ENCODE measurements at places on chromosomes 12 and 14. TPM values are rescaled to one million over a fixed set of nuclear protein-coding genes. Genes with fewer than 3 reads are reported as not detected.

DNA sequence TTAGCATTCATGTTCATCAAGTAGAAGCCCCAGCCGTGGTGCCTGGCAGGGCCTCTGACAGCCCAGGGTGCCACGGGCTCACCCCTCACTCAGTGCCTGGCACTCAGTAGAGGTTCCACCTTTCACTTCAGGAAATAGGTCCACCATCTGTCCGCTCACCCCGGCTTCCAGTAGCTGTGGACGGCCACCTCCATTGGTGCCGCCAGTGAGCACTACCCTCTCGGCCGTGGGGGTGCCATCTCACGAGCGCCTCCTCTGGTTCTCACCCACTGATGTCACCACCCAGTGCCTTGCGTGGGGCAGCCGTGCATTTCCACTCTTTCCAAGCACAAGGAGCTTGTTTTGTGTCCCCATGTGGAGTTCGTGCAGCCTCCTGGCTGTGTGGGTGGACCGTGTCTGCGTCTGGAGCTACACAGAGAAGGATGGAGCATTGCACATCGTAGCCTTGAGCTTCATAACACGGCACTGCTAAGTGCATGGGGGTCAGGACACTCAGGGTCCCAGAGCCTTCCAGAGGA is 41.0 kb upstream of the MMP17 start:
- DNase-seq, result no peak

Gene ALKBH1
- total RNA-seq, result 19.9 TPM

Gene RNASE4
- 0.38 TPM for total RNA-seq

DNA sequence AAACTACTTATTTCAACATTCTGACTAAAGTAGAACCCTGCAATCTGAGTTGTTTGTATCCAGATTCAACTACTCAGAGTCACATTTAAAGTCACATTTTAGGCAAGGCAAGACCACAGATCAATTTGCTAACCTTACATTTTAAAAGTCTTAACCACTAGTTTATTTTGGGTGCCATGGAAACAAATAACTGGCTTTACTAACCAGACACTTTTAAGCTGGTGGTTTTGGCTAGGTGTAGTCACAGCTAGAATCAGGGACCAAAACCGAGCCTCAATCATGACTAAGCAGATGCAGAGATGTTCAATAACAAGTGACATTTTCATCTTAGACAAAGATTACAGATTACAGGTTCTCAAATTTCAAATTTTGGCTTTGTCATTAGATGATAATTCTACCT is 115.3 kb downstream of the PDE6H start:
- no peak for DNase-seq

DNA sequence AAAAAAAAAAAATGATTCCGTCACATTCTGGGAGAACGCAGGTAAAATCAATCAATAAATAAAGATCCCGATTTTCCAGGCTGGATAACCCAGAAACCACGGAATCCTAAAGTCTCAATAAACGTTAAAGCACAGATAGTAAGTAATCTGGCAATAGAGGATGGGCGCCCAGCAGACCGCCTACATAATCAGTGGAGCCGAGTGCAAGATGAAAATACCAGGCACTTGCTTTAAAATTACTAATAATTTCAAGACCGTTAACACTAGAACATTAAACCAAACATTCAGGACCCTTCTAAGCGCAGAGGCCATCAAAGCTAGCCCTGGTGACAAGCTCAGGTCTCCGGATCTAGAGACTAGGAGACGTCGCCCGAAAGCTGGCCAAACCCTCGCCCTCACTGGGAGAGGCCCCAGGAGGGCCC is 1.2 kb upstream of the DCAF11 start:
- DNase-seq, result no peak

Gene ADAMTS20
- total RNA-seq, result 4.5 TPM

GRCh38 chr12:128823216-128823915 is 392 bp downstream of the SLC15A4 start:
- DNase-seq, result peak; percentile 70

- no peak for DNase-seq
Measured at GRCh38 chr12:11016937-11017336, 5.5 kb downstream of the TAS2R19 start.

DNA sequence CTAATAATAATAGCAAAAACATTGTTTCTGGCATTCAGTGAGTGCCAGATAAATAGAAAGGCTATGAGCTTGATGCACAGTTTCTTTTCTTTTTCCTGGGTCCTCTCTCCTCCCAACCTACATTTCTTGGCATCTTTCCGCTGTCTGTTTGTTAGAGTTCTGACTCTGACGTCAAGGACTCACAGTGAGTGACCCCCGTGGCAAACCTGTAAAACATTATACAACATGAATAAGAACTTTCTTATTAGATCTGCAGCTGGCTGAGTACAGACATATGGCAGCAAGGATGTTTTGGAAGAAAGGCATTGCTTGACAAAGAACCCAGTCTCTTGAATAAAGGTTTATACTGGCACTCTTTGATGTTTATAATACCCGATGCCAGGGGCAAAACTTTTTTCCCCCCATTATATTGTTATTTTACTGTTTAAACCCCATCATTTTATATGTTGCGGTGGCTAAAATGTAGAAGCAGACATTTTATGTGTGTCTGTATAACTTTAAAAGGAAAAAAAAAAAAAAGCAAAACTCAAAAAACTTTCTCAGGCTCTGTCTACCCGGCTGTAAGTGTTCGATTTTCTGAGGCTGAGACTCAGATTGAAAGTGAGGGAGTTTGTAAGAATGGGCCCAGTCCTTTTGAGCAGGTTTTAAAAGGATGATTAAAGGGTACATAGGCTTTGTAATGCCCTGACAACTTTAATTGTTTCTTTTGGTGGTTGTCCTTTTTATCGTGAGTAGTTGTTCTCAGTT is 159.3 kb downstream of the PDE3A start:
- no peak for DNase-seq

- no peak for DNase-seq
Measured at GRCh38 chr14:53368066-53368465, 214.9 kb upstream of the DDHD1 start.

GRCh38 chr12:98977186-98977585 is 332.1 kb downstream of the APAF1 start:
- DNase-seq, result no peak

Gene GYS2
- not detected for total RNA-seq

GRCh38 chr12:75677522-75677921 is 166.1 kb upstream of the KRR1 start:
- no peak for DNase-seq

GRCh38 chr14:88628462-88628861 is 65.6 kb downstream of the ZC3H14 start:
- no peak for DNase-seq

- DNase-seq, result no peak
Measured at GRCh38 chr12:2796187-2796666, 1.5 kb downstream of the FKBP4 start.

- no peak for DNase-seq
Measured at GRCh38 chr12:32252199-32253073, 145.8 kb downstream of the BICD1 start.

DNA sequence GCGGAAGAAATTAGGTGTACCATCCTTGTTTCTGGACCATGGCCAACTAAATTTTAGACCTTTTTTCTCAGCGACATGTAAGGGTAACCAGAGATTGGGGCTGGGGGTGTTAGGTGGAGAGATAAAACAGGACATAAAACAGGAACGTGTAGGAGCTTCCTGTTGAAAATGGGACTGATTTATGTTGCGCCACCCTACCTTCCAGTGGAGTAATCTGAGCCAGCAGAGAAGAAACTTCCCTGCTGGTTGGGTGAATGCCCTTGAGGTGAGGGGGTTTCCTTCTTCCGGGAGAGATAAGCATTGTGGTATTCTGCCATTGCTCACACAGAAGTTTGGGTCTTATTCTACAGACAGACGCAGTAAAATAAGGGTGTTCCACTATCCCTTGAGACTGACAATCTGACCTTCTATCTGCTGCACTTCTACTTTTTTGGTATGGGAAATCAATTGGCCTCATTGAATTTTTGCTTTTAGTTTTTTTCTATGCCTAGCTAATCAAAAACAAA is 417.6 kb downstream of the PCNX1 start:
- no peak for DNase-seq

- no peak for DNase-seq
Measured at GRCh38 chr14:68882235-68882634, 89.4 kb upstream of the ZFP36L1 start.

GRCh38 chr12:31387466-31387865 is 61.5 kb upstream of the SINHCAF start:
- DNase-seq, result peak; percentile 53

Gene POTEG
- total RNA-seq, result not detected

DNA sequence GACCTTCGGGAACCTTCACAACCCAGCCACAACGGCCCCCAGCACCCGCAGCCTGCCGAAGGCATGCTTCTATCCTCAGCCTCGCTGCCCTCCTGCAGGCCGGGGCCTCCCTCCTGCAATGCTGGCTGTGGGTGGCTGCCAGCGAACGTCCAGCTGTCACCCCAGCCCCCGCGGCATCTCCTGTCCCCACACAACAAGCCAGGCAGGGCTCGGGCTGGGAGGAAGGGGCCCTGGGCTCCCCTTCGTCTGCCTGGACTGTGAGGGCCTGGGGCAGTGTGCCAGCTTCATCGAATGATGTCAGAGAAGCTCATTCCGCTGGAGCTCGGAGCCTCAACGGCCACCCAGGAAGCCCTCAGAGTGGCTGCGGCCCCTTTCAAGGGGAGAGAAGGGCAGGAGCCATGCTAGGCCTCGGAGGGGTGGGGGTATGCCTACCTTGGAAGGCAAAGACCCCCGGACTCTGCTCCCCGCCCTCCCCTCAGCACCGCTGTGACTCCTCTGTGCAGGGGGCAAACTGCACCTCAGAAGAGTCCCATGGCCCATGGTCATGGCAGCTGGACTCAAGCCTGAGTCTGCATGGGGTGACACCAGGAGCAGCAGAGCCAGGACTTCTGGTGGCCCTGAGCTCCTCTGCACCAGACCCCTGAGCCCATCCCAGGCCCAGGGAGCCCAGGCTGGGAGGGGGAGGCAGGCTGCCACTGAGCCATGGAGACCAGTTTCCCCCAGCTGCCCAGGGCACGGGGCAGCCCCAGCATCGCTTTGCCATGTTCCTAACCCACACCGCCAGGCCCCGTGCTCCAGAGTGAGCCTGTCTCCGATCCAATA is 24.7 kb upstream of the C14orf180 start:
- no peak for DNase-seq

GRCh38 chr12:119115296-119115905 is 63.3 kb upstream of the HSPB8 start:
- DNase-seq, result peak; percentile 86

Gene MYO1H
- not detected for total RNA-seq

DNA sequence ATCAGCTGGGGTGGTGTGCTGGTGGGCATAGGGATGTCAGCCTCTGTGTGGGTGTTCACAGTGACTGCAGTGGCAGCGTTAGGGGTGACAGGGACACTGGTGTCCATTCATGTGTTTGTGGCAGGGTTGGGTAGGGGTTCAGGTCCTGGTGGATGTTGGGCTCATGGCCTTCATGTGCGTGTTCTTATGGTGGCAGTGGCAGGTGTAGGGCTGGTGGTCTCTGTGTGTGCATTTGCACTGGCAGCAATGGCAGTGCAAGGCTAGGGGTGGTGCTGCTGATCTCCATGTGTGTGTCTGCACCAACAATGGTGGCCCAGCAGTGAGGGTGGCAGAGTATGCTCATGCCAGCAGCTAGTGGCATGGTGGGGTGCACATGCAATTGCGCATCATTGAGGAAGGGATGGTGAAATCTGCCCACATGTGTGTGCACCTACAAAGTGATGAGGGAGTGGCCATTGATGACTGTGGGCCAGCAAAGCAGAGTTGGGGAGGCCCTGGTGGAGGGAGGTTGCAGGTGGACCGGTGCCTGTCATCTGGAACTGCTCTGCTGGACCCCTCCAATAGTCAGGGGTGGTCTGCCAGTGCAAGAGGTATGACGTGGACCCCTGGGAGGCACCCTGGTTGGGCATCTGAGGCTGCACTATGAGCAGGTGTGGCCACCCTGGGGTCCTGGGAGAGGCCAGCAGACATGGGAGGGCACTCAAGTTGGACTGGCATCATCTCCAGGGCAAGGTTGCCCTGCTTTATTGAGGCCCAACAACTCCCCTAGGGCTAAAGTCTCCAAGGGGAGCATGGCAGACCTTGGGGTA is 182.9 kb downstream of the TTC6 start:
- DNase-seq, result no peak

- DNase-seq, result no peak
Measured at GRCh38 chr14:36973806-36974442, 198.5 kb downstream of the SLC25A21 start.

Gene HELB
- 7.6 TPM for total RNA-seq

DNA sequence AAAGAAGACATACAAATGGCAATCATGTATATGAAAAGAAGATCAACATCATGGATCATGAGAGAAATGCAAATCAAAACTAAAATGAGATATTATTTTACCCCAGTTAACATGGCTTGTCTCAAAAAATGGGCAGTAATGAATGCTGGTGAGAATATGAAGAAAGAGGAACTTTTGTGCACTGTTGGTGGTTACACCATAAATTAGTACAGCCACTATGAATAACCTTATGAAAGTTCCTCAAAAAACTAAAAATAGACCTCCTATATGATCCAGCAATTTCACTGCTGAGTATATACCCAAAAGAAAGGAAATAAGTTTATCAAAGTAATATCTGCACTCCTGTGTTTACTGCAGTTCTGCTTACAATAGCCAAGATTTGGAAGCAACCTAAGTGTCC is 151.7 kb downstream of the PDZRN4 start:
- DNase-seq, result no peak

Gene ERO1A
- total RNA-seq, result 36.5 TPM

- DNase-seq, result no peak
Measured at GRCh38 chr12:116821291-116821690, 60.0 kb downstream of the HRK start.

- DNase-seq, result no peak
Measured at GRCh38 chr12:5888816-5889315, 56.2 kb downstream of the ANO2 start.

DNA sequence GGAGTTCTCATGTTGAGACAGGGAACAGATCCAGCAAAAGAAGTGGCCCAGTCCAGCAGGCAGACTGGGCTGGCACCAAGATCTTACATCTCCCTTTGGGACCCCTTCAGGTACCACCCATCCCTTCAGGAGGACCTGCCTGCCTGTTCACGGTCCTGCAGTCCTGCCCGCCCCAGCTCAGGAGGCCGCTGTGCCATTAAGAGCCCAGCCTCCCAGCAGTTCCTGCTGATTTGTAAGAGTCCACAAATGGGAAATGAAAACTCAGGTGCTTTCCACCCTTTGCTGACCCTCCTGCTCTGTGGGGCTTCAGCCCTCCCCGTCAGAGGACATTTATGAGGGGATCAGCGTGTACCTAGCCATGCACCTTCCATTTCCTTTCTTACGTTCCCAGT is 39.5 kb downstream of the C14orf132 start:
- DNase-seq, result no peak

Gene KLRC3
- not detected for total RNA-seq

Gene CCDC88C
- total RNA-seq, result 57.7 TPM
